ENCODE measurements at places on chromosomes 11 and 22.

GRCh38 chr11:35073691-35074419 lies 65.1 kb upstream of the CD44 start:
- no peak for DNase-seq

GRCh38 chr11:123239191-123240150 lies 44.4 kb upstream of the CLMP start:
- DNase-seq = no peak

GRCh38 chr11:74714904-74715303 lies 16.3 kb downstream of the CHRDL2 start:
- no peak for DNase-seq

DNA sequence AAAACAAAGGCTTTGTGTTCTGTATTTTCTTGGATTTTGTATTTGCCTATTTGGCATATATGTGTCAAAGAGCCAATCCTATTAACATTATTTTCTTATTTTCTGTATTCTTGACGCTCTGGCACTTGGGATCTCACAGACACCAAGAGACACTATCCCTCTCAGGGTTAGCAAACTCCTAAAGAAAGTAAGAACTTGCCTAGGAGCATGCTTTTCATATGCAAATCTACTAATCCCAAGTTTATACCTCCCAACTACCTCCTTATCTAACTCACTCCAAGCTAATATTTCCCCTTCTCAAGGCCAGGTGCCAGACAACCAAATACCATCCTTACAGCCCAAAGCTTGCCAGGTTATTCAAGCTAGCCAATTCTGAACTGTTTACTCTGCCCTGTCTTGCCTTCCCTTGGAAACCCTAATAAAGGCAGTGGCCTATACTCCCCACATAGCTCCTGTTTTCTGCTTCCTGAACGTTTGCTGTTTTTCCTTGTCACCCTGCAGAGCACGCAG lies 455.4 kb upstream of the ANO3 start:
- DNase-seq = no peak

DNA sequence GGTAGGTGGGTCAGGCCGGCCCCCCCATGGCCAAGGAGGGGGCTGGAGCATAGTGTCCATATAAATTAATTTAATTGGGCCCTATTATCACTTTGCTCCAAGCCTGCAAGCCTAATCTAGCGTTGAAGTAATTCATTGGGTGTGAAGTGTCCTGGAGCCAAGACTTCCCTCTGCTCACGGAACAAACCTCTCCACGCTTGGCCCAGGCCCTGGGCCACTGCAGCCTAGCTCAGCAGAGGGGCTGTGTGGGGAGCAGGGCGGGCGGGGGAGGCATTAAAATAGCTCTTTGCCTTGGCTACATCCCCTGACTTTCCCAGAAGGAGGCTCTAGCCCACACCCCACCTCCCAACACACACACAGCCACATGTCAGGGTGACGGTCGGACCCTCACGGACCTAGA lies 73.5 kb downstream of the THAP12 start:
- no peak for DNase-seq

- DNase-seq = no peak
Observed at GRCh38 chr22:31062566-31063230, 18.4 kb upstream of the SMTN start.

DNA sequence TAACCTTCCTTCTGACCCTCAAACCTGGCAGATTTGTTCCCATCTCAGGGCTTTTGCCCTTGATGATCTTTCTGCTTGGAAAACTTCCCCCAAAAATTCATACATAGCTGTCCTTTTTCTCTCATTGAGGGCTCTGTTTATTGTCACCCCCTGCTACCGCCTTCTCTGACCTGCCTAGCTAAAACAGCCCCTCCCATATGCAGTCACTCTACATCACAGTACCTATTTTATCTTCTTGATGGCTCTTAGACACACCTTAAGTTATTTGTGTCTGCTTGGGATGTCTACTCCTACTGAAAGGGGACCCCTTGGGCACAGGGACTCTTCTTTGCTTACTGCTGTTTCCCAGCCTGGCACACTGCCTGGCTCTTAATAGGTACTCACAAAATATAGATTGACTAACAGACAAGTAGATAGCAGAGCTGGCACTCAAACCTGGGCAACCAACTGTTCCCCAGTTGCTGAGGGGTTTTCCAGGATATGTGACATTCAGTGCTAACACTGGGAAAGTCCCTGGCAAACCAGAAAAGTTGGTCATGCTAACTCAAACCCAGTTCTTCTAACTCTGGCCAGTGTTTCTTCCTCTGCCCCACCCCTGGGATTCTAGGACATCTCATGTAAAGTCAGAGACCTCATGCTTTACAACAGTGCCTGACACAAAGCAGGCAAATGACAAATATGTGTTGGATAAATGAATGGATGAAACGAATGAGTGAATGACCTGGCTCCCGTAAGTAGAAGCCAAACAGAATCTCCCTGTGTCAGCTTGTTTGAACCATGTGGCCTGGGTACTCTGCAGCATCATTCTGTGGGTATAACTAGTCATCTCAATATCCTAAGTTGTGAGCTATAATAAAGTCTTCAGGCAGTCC lies 19.8 kb upstream of the FJX1 start:
- DNase-seq = no peak

DNA sequence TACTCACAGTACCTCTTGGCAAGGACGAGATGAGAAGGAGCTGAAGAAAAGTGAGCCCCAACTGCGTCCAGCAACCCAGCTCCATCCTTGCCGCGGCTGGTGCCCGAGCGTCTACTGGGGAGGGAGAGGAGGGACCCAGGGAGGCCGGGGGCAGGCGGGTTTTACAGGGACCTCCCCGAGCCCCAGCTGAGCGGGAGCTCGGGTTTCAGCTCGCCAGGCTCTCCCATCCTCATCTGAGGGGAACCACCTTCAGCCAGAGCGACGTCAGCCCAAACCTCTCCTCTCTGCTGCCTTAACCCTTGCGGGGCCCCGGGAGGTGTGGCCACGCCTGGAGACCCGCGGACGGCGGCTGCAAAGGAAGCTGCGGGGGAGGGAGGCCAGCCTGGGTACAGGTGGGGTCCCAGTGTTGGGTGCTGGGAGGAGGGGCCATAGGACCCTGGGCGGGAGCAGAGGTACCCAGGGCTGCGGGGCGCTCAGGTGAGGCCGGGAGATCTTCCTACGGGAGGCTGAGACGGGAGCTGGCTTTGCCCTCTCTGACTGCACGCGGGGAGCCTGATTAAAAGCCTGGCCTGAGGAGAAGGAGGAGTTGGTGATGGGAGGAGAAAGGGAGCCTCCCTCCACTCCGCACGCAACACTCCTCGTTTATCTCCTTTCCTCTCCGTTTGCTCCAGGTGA lies at the start of gene PAMR1:
Gene PAMR1, minus strand, starts transcription at position 116 of the 675 bp plus-strand sequence. Its CDS starts 31 bp downstream, at position 85.
- no peak for DNase-seq

- no peak for DNase-seq
Observed at GRCh38 chr11:104565583-104565961, 332.7 kb downstream of the CASP12 start.

DNA sequence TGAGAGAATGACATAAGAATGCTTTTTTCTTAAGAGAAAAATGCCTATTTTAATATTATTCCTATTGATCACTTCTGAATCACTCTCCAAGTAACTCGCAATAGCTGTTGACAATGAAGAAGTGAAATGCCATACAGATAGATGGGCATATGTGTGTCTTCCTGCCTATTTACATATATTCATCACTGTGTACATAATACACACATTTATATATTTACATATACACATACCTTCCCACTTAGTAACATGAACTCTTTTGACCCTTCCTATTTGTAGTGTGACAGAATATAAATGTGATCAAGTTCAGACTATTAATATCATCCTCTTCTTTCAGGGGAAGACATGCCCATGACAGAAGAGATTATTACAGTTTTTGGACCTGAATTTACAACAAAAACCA lies 756.7 kb downstream of the DLG2 start:
- no peak for DNase-seq

DNA sequence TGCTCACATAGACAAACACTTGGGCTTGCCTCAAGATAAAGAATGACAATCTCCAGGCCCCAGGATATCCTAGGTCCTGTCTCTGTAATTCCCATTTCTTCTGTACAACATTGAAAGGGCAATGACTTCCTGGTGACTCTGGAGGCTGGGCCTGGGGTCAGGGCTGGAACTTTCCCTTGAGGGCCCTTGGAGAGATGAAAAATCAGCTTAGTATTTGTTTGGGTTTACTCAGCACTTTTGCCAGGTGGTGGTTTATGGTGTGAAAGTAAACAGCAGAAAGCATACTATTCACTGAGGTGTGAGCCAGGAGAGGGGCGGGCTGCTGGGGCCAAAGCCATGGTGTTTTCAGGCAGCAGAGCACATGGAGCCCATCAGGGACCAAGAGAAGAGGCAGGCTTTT lies 214.7 kb upstream of the NARS2 start:
- no peak for DNase-seq

GRCh38 chr11:34654483-34655334 lies 33.8 kb downstream of the EHF start:
- no peak for DNase-seq

DNA sequence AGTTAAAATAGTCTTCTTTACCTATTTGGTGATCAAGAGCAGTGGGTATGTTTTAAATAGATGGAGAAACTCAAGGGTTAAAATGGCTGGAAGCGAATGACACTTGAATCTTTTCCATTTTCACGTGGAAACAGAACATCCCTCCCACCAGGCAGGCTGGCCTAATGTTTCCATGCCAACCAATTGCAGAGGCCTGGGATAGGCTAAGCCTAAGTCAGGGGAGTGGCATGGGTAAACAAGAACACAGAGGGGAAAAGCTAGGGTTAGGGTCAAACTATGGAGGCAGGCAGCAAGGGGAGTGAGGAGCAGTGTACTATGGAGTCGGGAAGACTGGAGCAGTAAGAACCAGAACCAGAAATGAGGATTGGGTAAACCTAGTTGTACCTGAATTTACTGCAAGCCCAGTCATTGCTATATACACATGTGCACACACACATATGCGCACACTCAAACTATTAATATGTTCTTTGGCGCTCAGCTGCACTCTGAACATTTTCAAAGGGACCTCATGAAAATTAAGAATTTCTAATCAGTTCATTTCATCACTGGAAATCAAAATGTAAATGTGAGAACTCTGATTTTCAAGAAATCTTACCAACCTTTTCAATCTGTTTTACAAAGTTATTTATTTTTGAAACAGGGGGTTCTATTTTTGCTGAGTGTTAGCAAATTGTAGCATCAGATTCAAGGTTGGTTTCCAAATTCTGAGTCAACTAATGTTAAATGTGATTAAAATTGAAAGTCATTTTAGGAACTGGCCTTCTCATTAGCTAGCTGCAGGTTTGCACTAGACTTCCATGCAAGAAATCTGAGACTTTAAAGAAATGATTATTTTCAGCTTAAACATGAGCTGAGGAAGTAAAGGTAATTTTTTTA lies 327.0 kb upstream of the CCDC90B start:
- no peak for DNase-seq

DNA sequence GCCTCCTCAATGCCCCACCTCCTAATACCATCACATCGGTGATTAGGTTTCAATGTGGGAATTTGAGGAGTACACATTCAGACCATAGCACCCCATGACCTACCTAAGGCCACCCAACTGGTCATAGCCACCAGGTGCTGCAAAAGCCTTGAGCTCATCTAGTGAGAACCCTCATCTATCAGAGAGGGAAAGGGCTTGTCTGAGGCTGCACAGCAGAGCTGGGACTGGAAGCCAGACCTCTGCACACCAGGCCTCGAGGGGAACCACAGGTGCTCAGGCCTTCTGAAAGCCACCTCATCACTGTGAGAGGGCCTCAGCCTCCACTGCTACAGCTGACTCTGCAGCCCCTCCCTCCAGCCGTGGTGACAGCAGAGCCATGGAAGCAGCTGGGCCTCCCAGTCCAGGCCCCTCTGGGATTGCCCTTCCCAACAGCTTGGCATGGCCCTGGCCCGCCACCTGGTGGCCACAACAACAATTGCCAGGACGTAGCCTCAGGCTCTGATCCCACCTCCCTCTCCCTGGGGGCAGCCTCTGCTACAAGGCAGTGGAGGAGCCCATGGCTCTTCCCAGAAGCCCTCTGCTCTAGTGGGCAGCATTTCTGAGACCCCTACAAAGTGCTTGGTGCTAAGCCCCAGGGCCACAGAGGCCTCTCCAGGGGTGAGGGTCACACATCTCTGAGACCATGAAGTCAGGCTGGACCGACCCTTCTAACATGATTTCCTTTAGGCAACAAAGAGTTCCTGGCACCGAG lies 41.0 kb upstream of the PRDM11 start:
- DNase-seq = no peak

- no peak for DNase-seq
Observed at GRCh38 chr11:11770296-11770695, 71.5 kb upstream of the USP47 start.

- no peak for DNase-seq
Observed at GRCh38 chr22:46504584-46504983, 32.8 kb downstream of the CELSR1 start.

DNA sequence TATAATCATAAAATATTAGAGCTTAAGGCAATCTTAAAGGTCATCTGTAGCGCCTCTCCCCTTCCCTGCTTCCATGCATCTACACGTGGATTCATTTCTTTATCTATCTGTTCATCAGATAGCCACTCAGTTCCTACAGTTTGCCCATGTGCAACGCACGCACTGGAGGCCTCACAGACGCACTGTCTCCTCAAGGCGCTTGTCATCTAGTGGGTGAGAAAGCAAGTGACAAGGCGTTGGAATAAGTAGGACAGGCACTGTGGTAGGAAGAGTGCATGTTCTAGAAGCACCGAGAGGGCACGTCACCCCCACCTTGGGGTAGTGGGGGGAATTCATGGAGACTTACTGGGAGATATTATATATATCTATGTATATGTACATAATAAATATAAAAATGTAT lies 20.8 kb upstream of the JAM3 start:
- DNase-seq = no peak

GRCh38 chr11:126607776-126608541 lies 252.5 kb downstream of the ST3GAL4 start:
- no peak for DNase-seq

- no peak for DNase-seq
Observed at GRCh38 chr11:40569947-40570531, 889.4 kb downstream of the LRRC4C start.

GRCh38 chr22:27564806-27565205 lies 236.8 kb downstream of the MN1 start:
- no peak for DNase-seq

- DNase-seq = no peak
Observed at GRCh38 chr11:87215236-87215635, 177.5 kb downstream of the TMEM135 start.

DNA sequence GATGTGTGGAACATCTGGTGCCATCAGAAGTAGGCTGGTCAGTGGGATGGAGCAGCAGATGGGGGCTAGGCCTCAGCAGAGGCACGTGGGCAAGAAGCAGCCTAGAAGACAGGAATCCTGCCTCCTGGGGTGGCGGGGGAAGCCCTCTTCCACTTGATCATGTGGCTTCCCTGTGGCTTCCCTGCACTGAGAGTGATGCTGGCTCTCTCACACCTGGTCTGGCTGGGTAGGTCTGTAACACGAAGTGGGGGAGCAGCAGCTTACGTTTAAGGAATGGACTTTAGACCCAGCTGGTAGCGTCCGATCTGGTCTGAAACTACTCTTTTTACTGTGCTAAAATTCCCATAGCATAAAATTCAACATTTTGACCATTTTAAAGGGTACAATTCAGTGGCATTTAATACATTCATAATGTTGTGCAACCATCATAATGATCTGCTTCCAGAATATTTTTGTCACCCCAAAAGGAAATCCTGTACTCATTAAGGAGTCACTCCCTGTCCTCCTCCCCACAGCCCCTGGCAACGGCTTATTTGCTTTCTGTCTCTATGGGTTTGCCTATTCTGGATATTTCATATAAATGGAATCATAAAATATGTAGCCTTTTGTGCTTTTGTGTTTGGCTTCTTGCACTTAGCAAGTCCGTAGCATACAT lies 21.7 kb downstream of the PTPN5 start:
- DNase-seq = no peak
